NCI-H526 (cell line): ENCODE measurements at places on chromosomes 5 and 9.

DNA sequence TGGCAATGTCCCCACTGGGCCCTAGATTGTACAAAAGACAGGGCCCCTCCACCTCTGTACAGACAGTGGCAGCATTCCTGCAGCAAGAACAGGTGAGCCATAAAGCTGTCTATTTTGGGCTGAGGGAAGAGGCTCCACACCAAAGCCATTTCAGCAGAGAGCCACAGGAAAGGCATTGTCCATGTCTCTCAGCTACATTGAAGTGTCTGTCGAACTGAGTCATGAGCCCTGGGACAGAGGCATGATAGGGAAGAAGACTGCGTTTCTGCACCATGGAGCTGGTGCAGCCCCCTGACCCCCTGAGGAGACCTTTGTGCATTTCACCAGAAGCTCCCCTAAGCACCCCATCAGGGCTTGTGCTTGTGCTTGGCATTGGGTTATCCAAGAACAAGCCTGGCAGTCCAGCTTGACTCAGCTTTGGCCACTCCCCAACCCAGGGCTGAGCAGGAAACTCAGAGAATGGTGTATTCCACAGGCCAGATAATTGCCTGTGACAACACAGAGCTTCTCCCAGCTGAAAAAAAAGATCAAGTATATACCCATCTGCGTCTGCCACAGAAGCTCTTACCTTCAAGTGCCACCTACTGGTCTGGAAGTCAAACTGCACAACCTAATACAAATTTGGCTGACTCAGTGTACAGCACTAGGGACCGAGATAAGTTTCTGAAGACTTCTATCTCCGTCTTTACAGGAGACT lies 5.9 kb upstream of the FRMD3 start:
- peak; percentile 51 for DNase-seq

DNA sequence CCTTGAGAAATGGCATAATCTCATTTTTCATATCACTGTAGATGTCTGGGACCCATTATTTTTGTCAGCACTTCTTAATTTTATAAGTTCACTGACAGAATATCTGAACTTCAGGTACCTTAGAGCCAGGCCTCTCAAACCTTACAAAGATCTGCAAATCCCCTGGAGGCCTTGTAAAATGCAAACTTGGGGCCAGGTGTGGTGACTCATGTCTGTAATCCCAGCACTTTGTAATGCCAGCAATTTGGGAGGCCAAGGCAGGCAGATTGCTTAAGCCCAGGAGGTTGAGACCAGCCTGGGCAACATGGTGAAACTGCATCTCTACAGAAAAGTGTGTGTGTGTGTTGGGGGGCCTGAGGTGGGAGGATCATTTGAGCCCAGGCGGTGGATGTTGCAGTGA lies 30.8 kb downstream of the RASGRF2 start:
- peak; percentile 28 for DNase-seq

DNA sequence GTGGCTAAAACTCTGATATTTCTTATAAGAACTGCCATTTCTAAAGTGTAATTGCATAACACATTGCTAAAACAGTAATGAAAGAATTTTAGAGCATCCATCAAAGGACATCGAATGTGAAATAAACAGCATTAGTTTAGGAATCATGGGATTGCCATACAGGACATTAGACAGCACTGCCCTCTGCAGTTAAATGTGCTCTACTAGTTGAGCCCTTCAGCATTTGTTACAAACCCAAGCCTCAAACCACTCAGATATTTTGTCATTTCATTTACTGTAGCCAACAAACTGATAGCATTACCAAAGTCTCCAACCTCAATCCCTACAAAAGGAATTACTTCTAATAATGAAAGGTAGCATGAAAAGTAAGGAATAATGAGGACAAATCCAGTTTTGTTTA lies 116.8 kb upstream of the COX7C start:
- DNase-seq, result no peak

GRCh38 chr5:84411832-84412605 lies 27.3 kb upstream of the EDIL3 start:
- DNase-seq, result no peak

- no peak for DNase-seq
Observed at GRCh38 chr5:8019719-8020218, 150.8 kb downstream of the MTRR start.

DNA sequence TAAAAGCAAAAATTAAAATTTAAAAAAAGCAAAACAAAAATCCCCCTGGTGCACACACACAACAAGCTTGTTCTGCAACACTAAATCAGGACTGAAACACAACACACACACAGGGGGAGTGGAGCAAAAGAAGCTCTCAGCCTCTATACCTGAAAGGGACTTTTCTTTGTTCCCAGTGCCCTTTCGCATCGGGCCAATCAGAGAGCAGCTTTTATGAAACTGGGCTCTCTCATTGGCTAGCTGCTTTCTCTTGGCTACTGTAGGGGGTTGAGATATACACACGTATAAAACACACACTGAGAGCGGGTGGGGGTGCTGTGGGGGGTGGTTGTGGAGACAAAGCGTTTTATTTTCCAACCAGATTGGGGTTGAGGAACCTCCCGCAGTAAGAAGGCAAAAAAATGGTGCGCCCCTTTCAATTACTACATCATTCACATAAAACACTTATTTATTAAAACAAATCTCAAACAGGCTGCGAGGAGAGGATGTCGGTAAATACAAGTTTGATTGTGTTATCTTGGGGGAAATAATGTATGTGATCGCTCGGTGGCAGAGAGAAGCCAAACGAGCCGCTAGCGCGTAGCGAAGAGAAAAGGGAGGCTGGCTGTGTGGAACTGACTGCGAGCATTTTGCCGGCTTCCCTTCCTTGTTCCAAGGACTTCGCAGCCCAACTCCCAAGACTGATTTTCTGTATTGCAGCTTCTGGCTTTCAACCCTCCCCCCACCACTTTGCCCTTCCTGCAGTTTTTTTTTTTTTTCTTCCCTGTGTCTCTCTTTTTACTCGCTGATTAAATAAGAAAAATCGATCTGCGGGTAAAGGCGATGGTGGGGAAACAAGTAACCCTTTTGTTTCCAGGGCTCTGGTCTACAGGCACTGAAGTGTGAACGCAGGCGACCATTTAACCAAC lies 2.5 kb upstream of the ZNF608 start:
- DNase-seq, result peak; percentile 93

- DNase-seq, result no peak
Observed at GRCh38 chr5:148973455-148973854, 89.4 kb downstream of the SH3TC2 start.

DNA sequence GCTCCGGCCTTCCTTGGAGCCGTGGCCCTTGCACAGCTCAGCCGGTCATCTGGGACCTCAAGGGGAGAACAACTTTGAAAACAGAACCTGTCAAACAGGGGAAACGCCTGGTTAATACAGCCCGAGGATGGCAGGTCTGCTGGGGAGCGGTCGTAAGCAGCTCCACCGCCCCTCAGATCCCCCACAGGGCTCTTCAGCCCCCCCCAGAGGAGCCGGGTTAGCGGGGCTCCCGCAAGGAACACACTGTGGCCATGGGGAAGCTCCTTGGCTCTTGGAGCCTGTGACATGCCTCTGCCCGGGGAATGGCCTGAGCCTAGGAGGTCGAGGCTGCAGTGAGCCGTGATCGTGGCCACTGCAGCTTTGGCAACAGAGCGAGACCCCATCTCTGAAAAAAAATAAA lies 6.8 kb downstream of the TMEM250 start:
- DNase-seq, result no peak

DNA sequence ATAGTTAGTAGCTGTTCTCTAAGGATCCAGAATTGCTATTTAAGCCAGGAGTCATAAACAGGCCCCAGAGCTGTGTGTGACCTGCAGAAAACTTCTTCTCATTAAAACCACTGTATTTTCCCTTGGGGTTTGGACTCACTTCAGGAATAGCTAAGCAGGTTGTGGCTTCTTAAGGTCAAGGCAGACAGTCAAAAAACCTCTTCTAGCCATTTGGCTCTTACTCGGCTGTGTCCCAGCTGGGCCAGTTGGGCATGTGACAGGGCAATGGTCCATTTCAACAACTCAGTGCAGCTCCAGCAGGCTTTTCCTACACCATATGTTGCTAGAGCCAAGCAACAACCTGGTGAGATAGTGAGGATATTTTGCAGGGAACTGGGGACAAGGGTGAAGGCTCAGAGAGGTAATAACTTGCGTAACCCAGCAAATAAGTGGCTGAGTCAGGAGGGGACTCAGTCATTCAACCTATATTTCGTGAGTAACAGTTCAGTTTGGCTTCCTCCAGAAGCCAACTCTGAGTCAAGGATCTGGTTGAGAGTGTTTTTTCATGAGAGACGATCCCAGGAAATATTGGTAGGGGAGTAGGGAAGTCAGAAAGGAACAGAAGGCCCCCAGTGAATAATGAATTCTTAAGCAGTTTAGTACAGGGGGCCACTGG lies 115.4 kb upstream of the PPP2R2B start:
- DNase-seq, result no peak

DNA sequence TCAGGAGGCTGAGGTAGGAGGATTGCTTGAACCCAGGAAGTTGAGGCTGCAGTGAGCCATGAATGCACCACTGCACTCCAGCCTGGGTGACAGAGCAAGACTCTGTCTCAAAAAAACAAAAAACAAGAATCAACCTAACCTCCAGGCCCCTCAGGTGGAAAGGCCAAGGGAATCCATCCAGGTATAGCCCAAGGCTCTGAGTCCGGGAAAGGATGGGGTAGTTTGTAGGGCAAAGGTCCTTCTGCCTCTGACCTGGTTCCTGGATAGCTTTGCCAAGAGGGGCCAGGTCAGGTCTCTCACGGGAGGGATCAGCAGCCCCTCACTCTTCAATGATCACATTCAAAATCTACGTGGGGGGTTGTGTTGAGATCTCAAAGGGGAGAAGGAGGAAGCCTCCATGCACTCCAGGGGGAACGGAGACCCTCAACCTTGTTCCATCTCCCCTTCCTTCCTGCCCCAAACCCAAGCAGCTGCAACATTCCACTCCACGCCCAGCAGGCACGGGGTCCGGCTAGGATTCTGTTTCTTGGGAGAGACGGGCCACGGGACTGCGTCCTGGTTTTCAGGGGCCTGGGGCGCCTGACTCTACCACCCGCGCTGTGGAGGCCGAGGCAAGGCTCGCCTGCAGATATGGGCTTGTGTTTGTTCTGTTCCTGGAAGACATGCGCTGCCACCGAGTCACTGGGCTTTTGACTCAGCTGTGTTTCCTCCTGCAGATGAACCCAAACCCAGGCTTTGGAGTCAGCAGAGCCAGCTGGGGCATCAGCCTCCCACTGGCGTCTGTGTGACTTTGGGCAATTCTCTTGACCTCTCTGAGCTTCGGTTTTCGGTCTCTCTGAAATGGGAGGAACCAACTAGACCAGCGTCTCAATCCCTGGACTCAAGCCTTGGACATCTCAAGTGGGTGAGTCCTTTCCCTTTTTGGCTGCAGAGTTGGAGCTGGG lies 35.5 kb downstream of the PLPP7 start:
- DNase-seq, result no peak

- no peak for DNase-seq
Observed at GRCh38 chr5:175783739-175784138, 87.6 kb upstream of the CPLX2 start.

DNA sequence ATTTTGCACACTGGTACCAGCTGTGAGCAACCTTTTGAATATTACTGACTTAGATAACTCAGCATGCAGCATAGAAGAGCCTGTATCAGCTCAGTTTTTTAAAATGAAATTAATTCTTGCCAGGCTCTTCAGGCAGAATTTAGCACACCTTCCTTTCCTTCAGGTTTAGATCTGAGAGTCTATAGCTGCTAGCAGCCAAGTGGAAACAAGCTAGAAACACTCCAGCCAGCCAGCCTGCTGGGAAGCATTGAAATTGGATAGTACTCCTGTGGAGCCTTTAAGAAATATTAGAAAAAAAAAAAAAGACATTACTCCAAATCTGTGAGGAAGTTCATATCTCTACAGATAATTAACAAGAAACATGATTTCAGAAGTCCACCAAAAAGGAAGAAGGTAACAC lies 812.2 kb downstream of the DTWD2 start:
- no peak for DNase-seq

GRCh38 chr5:17794201-17794600 lies 159.9 kb downstream of the TAF11L14 start:
- no peak for DNase-seq

DNA sequence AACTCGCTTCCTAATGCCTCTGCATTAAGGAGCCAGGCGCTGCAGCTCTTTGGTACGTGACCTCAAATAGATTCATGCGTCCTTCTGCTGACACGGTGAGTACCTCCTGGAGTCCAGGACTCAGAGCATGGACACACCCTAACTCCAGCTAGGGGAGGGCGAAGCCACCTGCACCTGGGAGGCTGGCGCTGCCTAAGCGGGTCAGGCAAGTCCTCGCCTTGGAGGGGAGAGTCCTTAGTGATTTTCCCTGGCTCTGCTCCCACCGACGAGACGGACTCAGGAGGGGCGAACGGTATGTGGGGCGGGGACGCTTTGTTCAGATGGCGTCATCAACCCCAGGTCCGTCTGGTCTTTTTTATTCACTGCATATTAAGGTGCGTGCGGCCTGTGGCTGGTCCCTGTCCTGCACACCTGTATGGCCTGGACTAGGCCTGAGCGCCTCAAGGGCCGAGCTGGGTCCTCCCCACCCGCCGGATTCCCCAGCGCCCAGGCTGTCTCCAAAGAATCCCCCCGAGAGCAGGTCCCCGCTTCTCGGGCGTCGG lies 50.3 kb downstream of the NSUN2 start:
- DNase-seq, result no peak

DNA sequence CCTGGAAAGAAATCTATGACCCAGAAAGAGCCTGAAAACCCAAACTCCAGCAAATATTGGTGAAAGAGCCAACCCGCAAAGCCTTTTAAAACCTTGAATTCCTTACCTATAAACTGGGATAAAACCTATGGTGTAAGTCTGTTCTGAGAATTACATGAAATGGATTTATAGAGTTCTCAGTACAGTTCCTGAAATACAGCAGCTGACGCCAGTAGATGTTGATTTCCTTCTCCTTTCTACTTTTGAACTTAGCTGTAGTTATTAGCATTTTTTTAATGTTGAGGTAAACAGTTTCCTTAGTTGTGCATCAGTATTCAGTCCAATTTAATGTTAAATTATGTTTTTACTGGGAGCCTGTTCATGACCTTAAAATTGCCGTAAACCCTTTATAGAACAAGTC lies 3.7 kb downstream of the SPIN1 start:
- DNase-seq, result no peak

DNA sequence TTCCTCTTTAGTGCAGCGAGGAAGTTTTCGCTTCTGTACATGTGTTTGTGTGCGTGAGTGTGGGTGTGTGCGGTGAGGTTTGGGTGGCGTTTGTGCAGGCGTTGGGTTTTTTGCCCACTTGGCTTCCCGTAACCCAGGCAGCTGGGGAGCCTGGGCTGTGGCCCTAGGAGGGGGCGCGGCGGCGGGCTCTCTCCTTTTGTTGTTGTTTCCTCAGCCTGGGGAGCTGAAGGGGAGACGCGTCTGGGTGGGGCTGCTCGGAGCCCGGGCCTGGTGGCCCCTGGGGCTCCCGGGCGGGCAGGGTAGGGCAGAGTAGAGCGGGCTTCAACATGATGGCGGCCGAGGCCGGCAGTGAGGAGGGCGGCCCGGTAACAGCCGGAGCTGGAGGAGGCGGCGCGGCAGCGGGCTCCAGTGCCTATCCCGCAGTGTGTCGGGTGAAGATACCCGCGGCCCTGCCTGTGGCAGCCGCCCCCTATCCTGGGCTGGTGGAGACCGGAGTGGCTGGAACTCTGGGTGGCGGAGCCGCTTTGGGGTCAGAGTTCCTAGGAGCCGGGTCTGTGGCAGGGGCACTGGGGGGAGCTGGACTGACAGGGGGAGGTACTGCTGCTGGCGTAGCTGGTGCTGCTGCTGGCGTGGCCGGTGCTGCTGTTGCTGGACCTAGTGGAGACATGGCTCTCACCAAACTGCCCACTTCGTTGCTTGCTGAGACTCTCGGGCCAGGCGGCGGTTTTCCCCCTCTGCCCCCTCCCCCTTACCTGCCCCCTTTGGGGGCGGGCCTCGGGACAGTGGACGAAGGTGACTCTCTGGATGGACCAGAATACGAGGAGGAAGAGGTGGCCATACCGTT lies 665 bp downstream of the RASA1 start:
- peak; percentile 66 for DNase-seq
